ENCODE measurements at places on chromosomes 1 and 21. TPM values are rescaled to one million over a fixed set of nuclear protein-coding genes. Genes with fewer than 3 reads are reported as not detected.

NUF2 gene
- polyA plus RNA-seq: 27.5 TPM

S100A2 gene
- polyA plus RNA-seq: 9.6 TPM

BLACAT1 gene
- polyA plus RNA-seq: 2.7 TPM

CAMK1G gene
- 6.3 TPM for polyA plus RNA-seq

FTCD gene
- polyA plus RNA-seq: 23.2 TPM

HSD3B2 gene
- 1.3 TPM for polyA plus RNA-seq

TDRD5 gene
- 5.4 TPM for polyA plus RNA-seq

C1orf94 gene
- 0.06 TPM for polyA plus RNA-seq

CHIA gene
- not detected for polyA plus RNA-seq

TMEM125 gene
- 13.7 TPM for polyA plus RNA-seq

MYBPH gene
- polyA plus RNA-seq: 0.31 TPM

TMPRSS3 gene
- 1.8 TPM for polyA plus RNA-seq

DNA sequence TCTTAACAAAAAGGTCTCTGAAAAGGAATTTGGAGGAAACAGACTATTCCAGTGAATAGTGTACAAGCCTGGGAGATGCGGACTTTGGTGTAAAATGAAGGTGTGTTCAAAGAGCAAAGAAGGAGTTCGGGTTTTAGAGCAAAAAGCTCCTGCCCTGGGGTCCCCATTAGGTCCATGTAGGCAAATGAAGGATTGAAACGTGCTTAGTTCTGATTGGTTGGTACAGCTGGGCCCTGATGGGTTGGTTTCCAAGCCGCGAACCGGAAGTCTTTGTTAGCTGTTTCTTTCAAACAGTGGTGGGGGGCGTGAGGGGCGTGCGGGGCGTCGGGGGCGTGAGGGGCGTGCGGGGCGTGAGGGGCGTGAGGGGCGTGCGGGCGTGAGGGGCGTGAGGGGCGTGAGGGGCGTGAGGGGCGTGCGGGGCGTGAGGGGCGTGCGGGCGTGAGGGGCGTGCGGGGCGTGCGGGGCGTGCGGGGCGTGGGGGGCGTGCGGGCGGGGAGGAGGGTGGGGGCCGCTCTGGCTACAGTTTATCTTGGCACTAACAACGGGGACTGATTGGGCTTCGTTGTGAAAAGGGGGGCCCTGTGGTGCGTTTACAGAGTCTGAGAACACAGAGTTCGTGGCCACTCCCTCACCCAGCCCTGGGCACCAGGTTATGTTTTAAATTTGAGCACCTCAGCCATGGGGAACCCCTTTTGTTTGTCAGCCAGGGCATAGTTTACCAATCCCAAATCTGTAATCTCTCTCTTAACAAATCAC lies 29.4 kb downstream of the LRRC3 start:
- DNase-seq: no peak

- no peak for DNase-seq
Measured at GRCh38 chr1:167289966-167290365, 69.3 kb downstream of the POU2F1 start.

DNA sequence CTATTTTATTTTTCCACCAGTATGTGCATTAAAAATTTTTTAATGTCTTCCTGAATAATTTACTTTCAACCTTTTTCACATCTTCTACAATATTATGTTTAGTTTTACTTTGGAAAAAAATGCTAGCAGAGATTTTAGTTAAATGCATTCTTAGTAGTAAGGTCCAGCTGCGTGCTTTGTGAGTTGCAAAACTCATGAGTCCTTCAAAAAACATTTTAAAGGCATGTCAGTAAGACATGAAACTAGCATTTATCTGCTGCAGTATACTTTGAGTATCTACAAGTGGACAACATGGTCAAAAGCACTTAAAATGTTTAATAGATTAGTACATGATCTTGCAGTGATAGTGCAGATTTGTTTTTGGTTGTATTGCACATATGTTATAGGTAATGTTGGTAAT lies 139.0 kb downstream of the HS2ST1 start:
- no peak for DNase-seq

DNA sequence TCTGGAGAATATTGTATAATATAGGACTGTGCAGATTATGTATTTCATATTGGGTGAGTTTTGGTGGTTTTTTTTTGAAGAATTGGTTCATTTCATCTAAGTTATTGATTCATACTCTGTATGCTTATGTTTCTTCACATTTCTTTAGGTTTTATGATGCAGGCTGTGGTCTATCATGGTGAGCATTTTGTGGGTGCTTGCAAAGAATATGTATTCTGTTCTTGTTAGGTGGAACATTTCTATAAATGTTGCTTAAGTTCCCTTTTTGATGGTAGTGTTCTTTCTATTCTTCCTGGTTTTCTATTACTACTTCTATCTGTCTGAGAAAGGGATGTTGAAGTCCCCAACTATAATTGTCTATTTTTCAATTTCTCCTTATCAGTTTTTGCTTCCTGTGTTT lies 42.6 kb downstream of the PKN2 start:
- no peak for DNase-seq

- DNase-seq: no peak
Measured at GRCh38 chr1:18855573-18855972, 3.9 kb downstream of the TAS1R2 start.

DNA sequence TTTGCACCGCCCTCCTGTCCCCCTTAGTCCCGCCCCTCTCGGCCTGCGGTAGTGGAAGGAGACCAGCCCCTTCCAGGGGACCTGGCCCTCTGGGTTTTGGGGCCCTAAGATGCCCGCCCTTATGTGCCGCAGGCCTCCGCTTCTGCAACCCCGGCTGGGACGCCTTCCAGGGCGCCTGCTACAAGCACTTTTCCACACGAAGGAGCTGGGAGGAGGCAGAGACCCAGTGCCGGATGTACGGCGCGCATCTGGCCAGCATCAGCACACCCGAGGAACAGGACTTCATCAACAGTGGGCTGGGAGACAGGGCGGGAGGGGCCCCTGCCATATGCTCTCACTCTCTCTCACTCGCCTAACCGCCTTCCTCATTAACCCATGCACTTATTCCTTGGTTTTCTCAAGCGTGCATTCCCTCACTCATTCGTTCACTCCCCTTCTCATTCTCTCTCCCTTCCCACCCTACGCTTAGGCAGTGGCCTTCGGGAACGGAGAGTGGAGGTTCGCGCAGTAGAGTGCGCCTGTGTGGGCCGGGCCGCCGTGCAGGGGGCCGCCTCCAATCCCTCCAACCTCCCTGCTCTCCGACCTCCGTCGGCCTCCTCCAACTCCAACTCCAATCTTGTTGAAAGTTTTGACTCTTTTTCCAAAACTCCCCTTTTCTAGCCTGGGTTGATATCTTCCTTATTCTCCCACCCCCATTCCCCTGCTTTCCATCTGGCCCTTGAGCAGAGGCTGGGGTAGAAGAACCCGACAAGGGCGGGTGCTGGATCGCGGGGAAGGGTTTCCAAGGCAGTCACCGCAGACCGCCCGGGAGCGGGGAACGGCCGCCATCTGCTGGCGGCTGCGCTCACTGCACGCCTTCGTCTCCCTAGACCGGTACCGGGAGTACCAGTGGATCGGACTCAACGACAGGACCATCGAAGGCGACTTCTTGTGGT lies 15.2 kb downstream of the BCAN start:
- no peak for DNase-seq

- no peak for DNase-seq
Measured at GRCh38 chr1:53274026-53274425, 35.7 kb upstream of the MAGOH start.

DNA sequence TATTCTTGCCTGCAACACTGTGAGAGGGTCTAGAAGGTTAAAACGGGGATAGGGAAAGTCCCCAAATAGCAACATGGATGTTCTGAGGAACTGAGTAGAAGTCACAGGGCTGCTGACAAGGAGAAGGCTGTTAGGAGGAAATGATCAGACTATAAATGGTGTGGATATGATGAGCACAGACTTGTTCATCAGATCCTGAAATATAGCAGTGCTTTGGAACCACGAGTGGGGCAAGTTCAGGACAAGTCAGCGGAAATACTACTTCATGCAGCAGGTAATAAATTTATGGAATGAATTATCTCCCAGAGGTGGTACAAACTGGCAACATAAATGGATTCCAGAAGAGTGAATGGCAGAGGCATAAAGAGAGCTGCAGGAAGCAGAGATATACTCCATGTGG lies 3.2 kb upstream of the KIAA0040 start:
- no peak for DNase-seq

- DNase-seq: no peak
Measured at GRCh38 chr21:31395268-31395667, 51.2 kb upstream of the TIAM1 start.

- no peak for DNase-seq
Measured at GRCh38 chr1:47561523-47562007, 123.7 kb downstream of the FOXD2 start.

- no peak for DNase-seq
Measured at GRCh38 chr21:45822429-45823099, 159.0 kb upstream of the COL6A1 start.

DNA sequence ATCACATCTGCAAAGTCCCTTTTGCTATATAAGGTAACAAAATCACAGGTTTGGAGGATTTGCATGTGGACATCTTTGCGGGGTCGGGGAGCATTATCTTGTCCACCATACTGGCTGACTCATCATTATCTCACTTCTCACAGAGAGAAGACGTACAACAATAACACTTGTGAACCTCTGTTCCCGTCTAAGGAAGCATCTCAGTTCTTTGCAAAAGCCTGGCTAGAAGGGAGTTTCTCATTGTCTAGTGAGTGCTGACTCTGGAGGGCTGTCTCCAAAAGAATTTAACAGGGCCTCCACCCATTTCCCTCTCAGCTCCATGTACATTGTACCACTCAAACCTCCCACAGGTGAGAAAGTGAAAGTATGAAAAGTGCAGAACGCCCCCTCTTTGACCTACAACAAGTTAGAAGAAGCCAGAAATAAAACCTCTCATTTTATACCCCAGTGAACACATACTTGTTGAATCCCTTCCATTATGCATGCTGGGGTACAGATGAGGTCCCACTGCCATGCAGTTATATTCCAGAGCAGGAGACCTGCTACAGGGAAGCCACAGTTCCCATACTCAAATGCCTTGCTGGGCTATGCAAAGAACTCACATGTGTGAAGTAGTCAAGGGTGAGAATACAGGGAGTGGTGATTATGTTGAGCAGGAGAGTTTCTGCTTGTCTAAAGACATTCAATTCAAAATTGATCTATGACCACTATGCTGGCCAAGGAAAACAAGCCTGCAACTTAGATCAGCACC lies 121.7 kb upstream of the PRDX6 start:
- DNase-seq: no peak

DNA sequence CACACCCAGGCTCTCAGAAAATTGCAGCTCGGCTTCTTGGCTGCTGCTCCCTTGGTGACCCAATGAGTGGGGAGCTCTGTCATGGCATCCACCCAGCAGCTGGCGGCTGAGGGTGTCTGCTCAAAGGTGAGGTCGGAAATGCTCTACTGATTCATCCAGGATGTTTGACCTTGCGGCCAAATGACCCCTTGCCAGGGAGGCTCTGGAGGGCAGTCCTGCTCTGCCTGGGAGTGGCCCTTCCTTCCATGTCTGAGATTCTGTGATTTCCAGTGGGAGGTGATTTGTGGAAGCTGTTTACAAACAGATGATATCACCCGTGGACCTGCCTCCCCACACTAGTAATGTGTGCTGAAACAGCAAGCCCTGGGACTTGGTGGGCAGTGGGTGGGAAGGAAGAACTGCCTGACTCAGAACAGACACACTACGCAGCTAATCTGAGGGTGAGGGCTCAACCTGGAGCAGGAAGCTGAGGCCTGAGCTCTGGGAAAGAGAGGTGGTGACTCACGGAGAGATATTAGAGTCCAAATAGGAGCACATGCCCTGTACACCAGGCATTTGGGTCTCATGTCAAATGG lies 3.0 kb downstream of the CRCT1 start:
- no peak for DNase-seq

DNA sequence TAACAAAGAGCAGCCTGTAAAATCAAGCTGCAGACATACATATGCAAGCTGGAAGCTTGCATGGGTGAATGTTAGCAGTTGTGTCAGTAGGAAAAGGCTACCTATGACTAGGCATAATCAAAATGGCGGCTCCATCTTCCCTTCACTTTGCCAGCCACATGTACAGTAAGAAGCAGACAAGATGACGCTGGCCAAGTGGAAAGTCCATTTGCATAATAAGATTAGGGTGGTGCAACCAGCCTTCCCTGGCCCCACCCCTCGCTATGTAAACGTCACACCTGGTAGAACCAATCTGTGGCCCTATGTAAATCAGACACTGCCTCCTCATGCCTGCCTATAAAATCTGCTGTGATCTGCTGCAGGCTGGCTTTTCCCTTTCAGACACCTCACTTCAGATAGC lies 171.9 kb upstream of the USP25 start:
- no peak for DNase-seq

- DNase-seq: no peak
Measured at GRCh38 chr1:171266930-171267329, 18.6 kb downstream of the FMO1 start.

DNA sequence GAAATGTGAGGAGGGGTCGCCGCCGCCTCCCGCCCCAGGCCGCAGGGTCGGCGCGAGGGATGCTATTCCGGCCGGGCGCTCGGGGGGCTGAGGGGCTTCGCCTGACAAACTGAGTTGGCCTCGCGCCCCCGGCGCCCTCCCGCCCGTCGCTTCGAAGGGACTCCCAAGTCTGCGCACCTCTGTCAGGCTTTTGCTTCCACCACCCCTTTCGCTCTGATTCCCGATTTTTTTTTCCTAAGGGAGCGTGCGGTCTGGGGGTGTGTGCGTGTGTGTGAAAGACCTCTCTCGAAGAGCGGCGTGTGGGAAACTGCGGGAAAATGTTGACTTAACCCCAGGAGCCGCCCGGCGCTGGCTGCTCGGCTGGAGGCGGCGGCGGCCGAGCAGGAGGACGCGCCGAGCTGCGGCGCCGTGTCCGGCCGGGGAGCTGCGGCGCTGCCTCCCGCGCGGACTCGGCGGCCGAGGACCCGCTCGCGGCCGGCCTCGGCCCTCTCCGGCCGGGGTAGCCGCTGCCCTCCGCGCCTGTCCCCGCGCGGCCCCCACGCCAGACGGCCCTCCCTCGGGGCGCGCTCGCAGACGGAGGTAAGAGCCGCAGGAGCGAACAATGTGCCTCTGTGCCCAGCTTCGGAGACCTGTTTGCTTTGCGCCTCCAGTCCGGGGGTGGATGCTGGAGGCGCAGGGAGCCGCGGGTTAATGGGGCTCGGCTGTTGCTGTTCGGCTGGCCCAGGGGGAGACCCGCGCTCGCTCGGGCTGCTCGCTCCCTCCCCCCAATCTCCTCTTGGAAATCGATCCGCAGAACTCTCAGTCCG lies 1.1 kb downstream of the ADGRL2 start:
- DNase-seq: no peak

- no peak for DNase-seq
Measured at GRCh38 chr1:29739176-29739575, 502.9 kb downstream of the PTPRU start.

GRCh38 chr1:111116496-111116895 lies 23.4 kb downstream of the DRAM2 start:
- no peak for DNase-seq

- no peak for DNase-seq
Measured at GRCh38 chr1:115755456-115756370, 12.8 kb downstream of the CASQ2 start.

Data from right renal cortex interstitium (tissue), 3 donors.